ENCODE measurements at places on chromosomes 13 and 19.

GRCh38 chr13:43484432-43485225 is 302.1 kb downstream of the ENOX1 start:
- no peak for DNase-seq

GRCh38 chr19:38395381-38396114 is 7.1 kb downstream of the SPRED3 start:
- DNase-seq, result no peak

GRCh38 chr19:1566392-1567115 is 1.6 kb downstream of the MEX3D start:
- no peak for DNase-seq

- no peak for DNase-seq
Measured at GRCh38 chr13:49063497-49063896, 87.8 kb downstream of the FNDC3A start.

- no peak for DNase-seq
Measured at GRCh38 chr19:43690890-43691289, 20.9 kb upstream of the PLAUR start.

DNA sequence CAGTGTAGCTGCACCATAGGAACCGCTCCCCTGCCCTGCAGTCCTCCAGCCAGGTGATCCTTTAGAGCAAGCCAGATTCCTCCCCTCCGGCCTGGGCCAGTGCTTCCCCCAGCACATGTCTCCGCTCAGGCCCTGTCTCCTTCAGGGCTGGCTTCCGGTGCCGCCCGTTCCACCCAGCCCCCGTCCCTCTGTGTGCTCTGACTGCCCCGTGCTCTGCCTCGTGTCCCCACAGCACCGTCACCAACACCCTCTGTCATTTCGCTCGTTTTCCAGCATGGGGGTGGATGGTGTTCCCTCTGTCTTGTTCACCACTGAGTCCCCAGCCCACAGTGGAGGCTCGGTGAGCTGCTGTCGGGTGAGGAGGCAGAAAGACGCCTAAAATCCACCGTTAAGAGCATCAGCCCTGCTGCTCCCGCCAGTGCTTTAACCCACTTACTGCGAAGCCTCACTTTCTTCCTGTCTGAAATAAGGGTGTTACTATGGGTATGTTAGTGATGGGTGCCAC is 54.5 kb downstream of the TSSK6 start:
- DNase-seq, result no peak

DNA sequence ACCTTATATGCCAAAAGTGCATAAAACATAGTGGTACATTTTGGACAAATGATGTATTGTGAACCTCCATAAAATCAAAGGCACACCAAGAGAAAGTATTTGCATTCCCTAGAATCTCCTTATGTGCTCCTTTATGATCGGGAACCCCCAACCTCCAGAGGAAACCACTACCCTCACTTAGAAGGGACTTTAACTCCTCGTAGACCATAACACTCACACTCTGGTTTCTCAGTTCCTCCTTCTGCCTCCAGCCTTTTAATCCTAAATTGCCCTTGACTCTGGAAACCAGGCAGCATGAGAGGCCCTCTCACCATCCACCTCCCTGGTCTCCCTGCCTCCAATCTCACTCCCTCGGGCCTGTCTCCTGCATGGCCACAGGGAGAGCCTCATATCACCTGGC is 9.8 kb upstream of the KCNN4 start:
- DNase-seq, result no peak

- no peak for DNase-seq
Measured at GRCh38 chr13:84831666-84832657, 949.7 kb upstream of the SLITRK1 start.

GRCh38 chr19:7866399-7867091 is 7.6 kb downstream of the PRR36 start:
- no peak for DNase-seq

- no peak for DNase-seq
Measured at GRCh38 chr13:24272452-24273161, 36.8 kb upstream of the C1QTNF9 start.

- DNase-seq, result peak; percentile 81
Measured at GRCh38 chr19:37654629-37655300, 500 bp downstream of the ZFP30 start.
